NCI-H1694 treated with DMSO at 0.1 percent for 48 hours (cell line): ENCODE measurements at places on chromosomes 5 and 9.

DNA sequence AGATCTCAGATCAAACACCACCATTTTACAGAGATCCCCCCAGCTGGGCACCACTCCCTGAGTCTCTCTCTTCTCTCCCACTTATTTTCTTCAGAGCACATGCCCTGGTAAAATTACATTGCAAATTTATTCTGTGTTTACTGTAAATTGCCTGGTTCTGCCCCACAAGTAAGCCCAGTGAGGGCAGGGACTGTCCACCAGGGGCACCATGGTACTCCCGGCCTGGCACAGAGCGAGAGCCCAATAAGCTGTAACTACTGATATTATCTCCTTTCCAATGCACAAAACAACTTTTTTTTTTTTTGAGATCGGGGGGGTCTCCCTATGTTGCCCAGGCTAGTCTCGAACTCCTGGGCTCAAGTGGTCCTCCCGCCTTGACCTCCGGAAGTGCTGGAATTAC is 123.0 kb downstream of the PAX5 start:
- DNase-seq: no peak

DNA sequence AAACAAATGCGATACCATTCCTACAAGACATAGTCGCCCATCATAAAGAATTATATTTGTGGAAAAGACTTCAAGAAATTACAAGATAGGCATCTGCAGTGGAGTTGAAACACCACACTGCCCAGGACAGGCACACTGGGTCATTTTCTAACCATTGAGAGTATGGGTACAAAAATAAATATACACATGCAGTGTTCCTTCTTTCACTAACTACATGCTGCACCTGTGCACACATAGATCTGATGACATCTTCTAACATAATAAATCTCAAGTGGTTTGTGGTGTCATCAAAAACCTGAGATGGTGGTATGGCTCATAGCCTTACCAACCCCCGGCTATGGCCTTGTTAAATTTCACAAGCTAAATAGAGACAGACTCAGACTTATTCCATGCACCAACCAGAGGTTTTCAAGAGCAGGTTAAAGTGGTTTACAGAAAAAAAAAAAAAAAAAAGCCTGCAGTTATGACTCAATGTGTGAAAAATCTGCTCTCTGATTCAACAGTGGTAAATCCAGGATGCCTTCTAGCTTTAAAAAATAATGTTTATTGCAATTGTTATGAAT is 12.4 kb upstream of the NFIB start:
- peak; percentile 78 for DNase-seq

DNA sequence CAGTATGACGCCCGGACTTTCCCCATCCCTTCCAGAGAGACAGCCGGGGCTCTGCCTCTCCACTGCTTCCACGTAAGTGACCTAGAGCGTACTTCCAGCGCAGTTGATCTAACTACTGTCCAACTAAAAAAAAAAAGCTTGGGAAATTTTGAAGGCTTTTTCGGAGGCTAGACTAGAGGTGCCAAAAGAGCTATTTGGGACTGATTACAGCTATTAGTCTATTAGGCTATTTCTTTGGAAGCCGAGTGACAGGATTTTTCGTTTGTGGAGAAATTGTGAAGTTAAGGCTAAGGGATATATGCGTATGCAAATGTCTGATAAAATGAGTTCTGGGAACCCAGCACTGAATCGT is 1.5 kb downstream of the CCNO start:
- DNase-seq: no peak

DNA sequence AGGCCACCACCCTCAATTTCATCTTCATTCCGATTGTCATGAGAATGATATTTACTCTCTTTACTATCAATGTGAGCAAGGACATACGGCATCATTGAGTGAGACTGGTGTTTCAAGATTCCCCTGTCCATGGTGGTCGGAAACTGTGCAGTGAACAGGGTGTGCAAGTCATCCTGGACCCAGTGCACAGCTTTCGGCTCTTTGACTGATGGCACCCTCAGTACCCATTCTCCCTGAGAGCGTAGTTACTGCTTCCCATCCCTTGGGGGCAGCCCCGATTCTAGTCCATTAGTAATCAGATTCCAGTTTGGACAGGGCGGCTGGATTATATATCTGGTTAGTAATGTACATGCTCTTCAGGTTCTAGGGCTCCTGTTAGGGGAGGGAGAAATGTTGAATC is 61.7 kb upstream of the SUB1 start:
- no peak for DNase-seq

- DNase-seq: no peak
Measured at GRCh38 chr9:132260846-132261245, 93.9 kb downstream of the SETX start.

- no peak for DNase-seq
Measured at GRCh38 chr5:6601271-6601670, 31.6 kb downstream of the NSUN2 start.

GRCh38 chr5:167783145-167783817 is 508.2 kb upstream of the WWC1 start:
- no peak for DNase-seq

GRCh38 chr5:138754699-138755057 is 1.5 kb downstream of the CTNNA1 start:
- DNase-seq: no peak
